ENCODE measurements at places on chromosomes 1 and 21. TPM values are rescaled to one million over a fixed set of nuclear protein-coding genes. Genes with fewer than 3 reads are reported as not detected.

GRCh38 chr1:234529950-234530237 lies 50.9 kb upstream of the TARBP1 start:
- DNase-seq: no peak

- DNase-seq: no peak
Measured at GRCh38 chr1:6157528-6158174, 22.5 kb downstream of the CHD5 start.

- DNase-seq: no peak
Measured at GRCh38 chr1:234986750-234987414, 141.8 kb downstream of the TOMM20 start.

- no peak for DNase-seq
Measured at GRCh38 chr1:178612261-178612660, 99.4 kb downstream of the TEX35 start.

- DNase-seq: no peak
Measured at GRCh38 chr1:18043871-18044270, 63.7 kb upstream of the IGSF21 start.

GRCh38 chr21:42330380-42331371 lies 15.5 kb upstream of the TFF3 start:
- DNase-seq: no peak

DNA sequence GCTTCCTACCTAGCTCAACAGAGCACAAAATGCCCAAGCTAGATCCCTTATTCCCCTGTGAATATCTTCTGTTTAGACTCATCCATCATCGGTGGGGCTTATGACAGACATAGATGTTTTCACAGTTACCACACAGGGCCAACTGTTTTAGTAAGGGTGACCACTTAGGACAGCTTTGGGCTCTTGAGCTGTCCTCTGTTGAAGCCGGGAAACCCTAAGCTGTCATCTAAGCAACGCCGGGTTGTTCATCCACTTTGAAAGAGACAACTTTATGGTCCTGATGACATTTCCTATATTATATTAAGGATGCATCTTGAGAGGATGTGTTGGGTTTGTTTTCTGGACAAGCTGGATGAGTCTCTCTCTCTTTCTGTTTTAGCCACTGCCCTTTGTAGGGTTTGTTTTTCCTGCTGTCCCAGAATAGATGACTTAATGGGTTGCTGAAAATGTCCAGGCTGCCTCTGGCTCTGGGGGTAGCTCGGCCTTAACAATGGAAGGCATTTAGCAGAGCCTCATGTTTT lies 110.5 kb upstream of the UBE2U start:
- no peak for DNase-seq

Gene RAB3B
- 0.02 TPM for total RNA-seq

Gene ACTN2
- 2,848 TPM for total RNA-seq

Data from heart left ventricle (tissue), 16 donors.